ENCODE measurements at places on chromosomes 7 and 10.

- no peak for DNase-seq
Observed at GRCh38 chr7:148835854-148836253, 48.2 kb downstream of the EZH2 start.

- DNase-seq: no peak
Observed at GRCh38 chr10:110006358-110007160, 1.2 kb upstream of the ADD3 start.

DNA sequence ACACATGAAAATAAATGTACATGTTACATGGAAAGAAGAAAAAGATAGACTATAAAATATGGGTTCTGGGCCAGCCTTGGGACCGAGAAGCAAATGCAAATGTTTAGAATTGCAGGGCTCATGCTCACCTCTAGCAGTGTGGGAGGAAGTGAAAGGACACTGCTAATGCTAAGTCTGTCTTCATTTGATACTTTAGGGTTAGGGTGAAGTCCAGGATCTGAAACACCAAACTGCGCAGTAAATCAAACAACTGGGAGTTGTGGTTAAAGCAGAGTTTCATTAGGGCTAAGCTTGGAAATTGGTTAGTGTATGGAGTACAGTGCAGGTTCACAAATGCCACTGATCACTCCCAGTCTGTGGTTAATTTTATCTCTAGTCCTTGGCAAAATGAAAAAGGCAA is 73.2 kb upstream of the PDK4 start:
- no peak for DNase-seq

DNA sequence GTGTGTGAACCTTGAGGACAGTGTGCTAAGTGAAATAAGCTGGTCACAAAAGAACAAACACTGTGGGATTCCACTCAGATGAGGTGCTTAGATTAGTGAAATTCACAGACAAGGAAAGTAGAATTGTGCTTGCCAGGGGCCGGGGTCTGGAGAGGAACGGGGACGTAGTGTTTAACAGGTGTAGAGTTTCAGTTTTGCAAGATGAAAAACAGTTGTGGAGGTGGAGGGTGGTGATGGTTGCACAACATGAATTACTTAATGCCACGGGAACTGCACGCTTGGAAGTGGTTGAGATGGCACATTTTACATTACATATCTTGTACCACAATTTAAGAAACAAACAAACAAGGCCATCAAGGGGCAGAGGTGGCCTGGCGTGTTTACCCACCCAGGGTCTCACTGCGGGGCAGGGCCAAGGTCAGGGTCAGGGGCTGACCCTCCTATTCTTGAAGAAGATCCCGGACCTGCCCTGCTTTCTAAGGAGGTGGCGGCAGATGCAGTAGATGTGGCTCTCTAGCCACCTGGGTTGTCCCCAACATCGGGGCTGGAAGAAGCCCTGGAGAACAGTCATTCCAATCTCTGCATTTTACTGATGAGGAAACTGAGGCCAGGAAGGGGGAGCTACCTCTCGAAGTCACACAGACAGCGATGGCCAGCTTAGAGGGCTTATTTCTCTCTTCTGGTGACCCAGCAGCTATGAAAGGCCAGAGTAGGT is 91.5 kb upstream of the LRRC4 start:
- no peak for DNase-seq

DNA sequence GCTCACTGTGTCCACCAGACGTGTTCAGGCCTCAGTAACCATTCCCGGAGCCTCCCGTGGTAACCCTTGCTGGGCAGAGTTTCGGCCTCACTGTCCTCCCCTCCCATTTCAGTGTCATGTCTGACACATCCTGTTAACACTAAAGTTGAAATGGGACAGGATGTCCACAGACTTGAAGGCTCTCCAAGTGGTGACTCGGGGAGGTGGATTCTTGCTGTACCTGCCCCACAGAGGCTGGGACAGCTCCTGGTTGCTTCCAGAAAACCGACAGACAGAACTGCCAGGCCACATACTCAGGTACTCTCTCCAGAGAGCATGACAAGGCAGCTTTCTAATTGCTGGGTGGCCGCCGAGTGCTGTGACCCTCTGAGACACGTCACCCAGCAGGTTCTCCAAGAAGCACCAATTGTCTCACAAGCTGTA is 17.9 kb upstream of the CYTH3 start:
- DNase-seq: no peak

DNA sequence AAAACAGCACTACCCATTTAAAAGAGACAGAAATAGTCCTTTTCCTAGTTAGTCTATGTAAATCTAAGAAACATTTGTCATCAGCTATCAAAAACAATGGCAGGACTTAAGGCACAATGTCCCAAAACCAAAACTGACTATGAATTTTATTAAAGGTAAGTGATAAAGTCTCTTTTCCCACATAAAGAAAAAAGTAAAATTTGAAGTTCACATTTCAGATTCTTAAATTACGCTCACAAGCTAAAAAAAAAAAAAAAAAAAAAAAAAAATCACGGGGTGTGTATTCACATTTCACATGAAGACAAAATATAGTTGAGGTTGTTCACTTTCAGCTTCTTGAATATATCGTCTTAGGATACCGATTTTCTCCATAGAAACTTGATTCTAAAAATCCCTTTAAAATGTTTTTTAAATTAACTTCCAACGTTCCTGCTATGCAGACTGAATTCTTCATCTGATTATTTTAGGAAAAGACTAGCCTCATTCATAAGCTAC is 1.6 kb downstream of the P4HA1 start:
- no peak for DNase-seq
